ENCODE measurements at places on chromosomes 12 and 14.

DNA sequence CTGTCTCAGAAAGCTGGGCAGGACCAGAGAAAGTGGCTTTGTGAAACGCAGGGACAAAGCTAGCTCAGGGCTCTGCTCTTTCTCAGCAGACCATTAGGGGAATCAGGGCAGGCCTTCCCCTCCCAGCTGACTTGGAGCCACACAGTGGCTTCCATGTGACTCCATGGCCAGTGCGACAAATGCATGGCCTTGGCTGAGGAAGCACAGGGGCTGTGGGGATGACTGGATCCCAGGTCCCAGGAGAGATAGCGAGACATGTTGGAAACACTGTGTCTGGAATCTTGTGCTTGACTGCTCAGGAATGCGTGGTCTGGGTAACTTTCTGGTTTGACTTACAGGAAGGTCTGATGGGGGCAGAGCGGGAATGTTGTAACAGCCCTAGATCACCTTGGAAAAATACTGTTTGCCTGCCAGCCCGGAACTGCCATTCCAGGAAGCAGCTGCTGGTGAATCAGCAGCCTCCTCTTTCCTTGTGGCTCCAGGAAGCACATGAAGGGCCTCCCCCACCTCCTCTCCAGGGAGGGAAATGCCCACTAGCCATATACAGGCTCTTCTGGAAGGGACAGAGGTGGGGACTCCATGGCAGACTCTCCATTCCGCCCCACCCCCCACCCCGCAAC, 133.5 kb upstream of the HIF1A start:
- peaks cover 5% of the 10 kb centered on the region for H3K4me1 ChIP-seq
- no peaks in the 10 kb centered on the region for H3K36me3 ChIP-seq
- DNase-seq = peak; percentile 71
- H3K27me3 ChIP-seq = no peaks in the 10 kb centered on the region

- H3K4me1 ChIP-seq = peaks cover 8% of the 10 kb centered on the region
- no peaks in the 10 kb centered on the region for H3K27me3 ChIP-seq
- no peak overlapping the region for H3K27ac ChIP-seq
- no peak for DNase-seq
Measured at GRCh38 chr14:100104523-100105300, 39.5 kb downstream of the EVL start.

DNA sequence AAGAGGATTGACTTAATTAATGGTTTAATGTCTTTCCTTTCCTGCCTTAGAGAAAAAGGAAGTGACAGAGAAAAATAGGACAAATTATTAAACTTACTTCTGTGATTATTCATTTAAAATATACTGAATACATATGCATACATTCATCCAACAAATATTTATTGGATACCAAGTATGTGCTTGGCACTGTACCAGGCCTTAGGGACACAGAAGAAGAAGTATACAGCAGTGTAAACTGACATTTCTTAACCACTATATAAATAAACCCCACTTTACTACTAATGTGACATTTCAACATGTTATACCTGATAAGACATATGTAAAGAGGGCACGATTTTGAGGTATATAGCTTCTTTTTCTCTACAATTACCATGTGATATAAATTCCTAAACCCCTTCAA, 53.6 kb downstream of the ERO1A start:
- peaks cover 3% of the 10 kb centered on the region for H3K36me3 ChIP-seq
- H3K27ac ChIP-seq = no peak overlapping the region
- no peaks in the 10 kb centered on the region for H3K4me1 ChIP-seq
- no peak overlapping the region for H3K4me3 ChIP-seq

DNA sequence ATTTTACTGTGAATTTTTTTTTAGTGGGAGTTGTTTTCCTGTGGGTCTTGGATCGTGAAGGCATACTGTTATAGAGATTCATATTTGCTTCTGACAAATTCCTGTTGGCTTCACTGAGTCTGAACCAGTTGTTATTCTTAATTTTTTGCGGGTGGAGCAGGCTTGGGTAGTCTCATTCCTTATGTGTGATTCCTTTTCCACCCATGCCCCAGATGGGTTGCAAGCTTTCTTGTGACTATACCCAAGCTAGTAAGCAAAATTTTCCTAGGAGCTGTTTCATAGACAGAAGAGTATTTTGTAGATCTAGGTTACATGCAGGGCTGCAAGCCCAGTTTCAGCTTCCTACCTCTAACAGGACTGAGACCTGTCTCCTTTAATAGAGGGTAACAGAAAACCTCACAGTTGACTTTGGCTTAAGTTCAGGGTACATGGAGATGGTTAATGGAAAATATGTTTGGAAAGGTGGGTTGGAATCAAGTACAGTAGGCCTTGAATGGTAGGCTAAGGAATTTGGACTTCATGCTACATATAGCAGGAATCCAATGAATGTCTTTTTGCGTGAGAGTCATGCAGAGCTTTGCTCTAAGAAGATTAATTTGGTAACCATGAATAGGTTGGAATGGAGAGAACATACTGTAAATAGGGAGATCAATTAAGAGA, 29.0 kb downstream of the TRMT5 start:
- DNase-seq = no peak
- no peak overlapping the region for H3K4me3 ChIP-seq
- no peaks in the 10 kb centered on the region for H3K4me1 ChIP-seq
- H3K27ac ChIP-seq = no peak overlapping the region

DNA sequence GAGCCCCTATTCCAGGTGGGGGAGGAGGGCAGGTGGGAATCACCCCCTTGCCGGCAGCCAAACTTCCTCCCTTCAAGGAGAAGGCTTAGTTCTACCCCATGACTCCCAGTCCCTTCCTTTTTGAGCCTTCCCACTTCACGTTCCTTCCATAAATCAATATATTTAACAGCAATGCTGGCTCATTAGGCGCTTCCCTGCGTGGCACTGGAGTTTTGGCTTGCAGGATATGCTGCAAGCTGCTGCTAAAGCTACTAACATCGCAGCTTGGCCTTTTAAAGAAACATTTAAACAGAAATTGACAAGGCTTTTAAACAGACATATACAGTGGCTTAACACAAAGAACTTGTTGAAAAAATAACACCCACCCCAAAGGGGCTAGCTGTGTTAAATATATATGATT, 308.0 kb upstream of the FKBP4 start:
- H3K4me3 ChIP-seq = no peak overlapping the region
- no peaks in the 10 kb centered on the region for H3K27me3 ChIP-seq
- H3K27ac ChIP-seq = no peak overlapping the region
- no peak for DNase-seq
- no peaks in the 10 kb centered on the region for H3K36me3 ChIP-seq

DNA sequence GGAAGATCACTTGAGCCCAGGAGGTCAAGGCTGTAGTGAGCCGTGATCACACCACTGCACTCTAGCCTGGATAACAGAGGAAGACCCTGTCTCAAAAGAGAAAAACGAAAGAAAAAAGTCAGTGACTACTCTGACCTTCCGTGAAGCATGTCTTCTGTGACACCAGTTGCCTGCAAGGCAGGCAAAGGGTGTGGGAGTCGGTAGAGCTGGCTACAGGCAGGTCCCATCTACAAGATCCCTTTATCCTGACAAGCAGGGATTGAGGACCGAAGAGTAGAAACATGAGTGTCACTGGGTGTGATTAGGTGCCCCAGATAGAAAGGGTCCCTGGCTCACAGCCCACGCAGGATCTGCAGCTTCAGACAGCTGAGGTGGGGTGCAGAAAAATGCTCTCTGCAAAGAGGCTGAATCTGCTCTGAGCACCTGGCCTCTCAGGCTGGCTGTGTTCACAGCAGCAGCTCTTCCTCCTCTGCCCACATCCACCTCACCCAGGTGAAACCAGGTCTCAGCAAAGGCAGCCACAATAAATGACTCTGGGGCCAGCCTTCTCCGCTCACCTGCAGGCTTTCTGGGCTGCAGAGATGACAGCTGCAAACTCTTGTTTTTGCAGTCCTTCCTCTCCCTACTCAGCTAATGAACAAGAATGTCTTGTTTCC, 28.6 kb upstream of the HSP90B1 start:
- no peaks in the 10 kb centered on the region for H3K27me3 ChIP-seq
- no peak overlapping the region for H3K4me3 ChIP-seq
- no peaks in the 10 kb centered on the region for H3K36me3 ChIP-seq
- no peak overlapping the region for H3K27ac ChIP-seq
- no peak for DNase-seq
- no peaks in the 10 kb centered on the region for H3K4me1 ChIP-seq

DNA sequence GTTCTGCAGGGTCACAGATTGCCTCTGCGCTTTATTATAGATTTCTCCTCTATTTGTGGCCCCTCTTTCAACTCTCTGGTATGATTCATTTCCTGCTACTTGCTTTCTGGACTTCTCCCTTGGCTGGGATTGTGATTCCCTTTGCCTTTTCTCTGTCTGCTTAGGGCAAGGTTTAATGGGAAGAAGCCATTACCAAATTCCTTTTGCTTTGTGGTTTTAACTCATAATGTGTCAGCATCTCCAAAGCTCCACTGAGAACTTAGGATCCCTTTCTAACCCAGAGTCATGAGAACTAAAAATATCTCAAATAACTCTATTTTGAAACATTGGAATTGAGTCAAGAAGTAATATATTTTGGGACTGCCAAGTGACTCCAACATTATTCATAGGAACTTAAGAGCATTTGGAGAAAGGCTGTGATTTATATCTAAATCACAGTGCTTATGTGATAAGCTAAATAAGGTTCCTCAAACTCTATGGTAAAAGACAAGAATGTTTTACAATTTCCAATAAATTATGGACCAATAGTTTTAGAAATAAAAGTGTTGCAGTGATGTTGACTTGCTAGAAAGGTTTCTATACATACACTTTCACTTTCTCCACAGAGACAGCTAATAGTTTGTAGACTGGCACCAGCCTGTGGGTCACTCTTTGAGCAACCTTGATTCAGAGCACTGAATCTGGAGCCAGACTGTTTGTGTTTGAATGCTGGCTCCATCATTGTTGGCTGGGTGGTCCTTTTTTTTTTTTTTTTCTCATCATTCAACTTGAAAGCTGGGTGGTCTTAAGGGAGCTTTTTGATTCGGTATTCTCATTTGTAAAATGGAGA, 93.9 kb downstream of the DACT1 start:
- no peak overlapping the region for H3K27ac ChIP-seq
- no peak for DNase-seq
- no peak overlapping the region for H3K4me3 ChIP-seq
- no peaks in the 10 kb centered on the region for H3K27me3 ChIP-seq

DNA sequence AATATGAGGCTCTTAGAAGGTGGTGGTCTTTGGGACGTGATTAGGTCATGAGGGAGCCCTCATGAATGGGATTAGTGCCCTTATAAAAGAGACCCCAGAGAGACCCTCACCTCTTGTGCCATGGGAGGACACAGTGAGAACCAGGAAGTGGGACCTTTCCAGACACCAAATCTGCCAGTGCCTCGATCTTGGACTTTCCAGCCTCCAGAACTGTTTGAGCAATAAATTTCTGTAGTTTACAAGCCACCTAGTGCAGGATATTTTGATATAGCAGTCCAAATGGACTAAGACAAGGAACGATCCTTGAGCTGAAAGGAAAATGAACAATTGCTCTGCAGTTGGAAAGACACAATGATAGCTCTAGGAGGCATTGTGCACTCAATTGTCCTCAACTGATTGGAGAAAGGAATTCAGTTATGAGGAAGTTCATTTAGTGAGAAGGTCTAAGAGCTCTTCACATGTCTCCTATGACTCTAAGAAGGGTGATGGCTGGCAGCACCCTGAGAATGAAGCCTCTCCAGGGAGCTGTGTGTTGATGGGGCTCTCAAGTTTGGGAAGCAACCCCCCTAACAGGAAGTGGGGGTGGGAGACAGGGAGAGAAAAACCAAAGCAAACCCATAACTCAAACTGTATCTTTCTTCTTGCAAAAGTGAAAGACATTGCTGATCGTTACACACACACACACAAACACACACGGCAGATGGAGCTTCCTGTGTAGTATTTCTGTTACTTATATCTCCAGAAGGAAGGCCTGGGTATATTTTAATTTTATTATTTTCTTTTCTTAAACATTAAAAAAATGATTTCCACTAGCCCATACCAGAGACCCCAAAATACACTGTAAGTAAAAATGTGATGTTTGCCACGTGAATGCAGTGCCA, 21.0 kb downstream of the CHST11 start:
- no peaks in the 10 kb centered on the region for H3K27me3 ChIP-seq
- peaks cover 25% of the 10 kb centered on the region for H3K4me1 ChIP-seq
- no peaks in the 10 kb centered on the region for H3K36me3 ChIP-seq
- no peak for DNase-seq
- no peak overlapping the region for H3K4me3 ChIP-seq

- H3K36me3 ChIP-seq = peaks cover 4% of the 10 kb centered on the region
- H3K27ac ChIP-seq = peak overlapping the region; percentile 58
- H3K4me1 ChIP-seq = peaks cover 50% of the 10 kb centered on the region
Measured at GRCh38 chr12:55933169-55933798, 2.3 kb downstream of the DGKA start.

DNA sequence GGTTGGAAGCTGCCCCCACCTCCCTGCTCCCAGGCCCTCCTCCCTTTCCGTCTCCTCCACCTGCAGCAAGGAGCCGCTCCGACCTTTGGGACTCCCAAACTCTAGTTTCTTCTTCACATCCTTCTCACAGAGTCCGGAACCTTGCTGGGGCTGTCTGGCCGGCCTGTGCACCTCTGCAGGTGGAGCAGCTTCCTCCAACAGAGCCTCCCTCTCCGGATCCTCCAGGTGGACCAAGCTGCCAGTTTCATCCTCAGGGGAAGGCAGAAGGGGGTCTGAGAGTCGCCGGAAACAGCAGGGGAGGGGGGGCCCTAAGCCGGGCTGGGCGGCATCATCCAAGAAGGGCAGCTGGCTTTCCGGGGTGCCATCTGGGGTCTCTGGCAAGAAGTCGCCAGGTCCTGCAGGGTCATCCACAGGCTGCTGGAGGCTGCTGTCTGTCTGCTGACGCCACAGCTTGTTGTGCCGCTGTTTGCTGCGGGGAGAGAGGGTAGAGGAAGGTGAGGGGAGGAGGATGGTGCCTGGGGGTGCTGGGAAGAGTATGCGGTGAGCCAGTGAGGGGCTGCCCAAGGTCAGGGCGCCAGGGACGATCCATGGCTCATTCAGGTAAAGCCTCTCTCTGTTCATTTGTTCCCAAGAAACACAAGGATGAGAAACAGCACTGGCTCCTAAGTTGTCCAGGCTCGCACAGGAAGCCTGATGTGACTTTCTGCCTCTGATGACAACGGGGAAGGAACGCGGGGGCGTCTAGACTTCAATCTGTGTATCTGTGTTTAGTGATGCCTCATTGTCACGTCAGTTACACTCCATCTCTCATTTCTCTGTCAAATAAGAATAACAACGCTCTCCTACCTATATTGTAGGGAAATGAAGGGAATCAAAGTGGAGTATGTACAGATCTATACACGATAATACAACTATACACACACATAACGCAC, 61.3 kb upstream of the CORO1C start:
- peaks cover 70% of the 10 kb centered on the region for H3K36me3 ChIP-seq
- no peak overlapping the region for H3K27ac ChIP-seq
- DNase-seq = no peak
- no peaks in the 10 kb centered on the region for H3K27me3 ChIP-seq
- no peak overlapping the region for H3K4me3 ChIP-seq
